Activated T-helper 17 cell treated with anti-CD3 and anti-CD28 coated beads, Interleukin-2, amount 50 U/mL, for 72 hours (primary cell): ENCODE measurements at places on chromosomes 3 and 15. TPM values are rescaled to one million over a fixed set of nuclear protein-coding genes. Genes with fewer than 3 reads are reported as not detected.

GOLGA8K gene
- total RNA-seq: not detected

HIGD2B gene
- total RNA-seq: 0.22 TPM

LTK gene
- 1.9 TPM for total RNA-seq

LRRC31 gene
- not detected for total RNA-seq

NRG4 gene
- total RNA-seq: not detected

HLTF gene
- 28.2 TPM for total RNA-seq

SKOR1 gene
- total RNA-seq: 0.13 TPM

AGBL1 gene
- not detected for total RNA-seq

CLDN16 gene
- total RNA-seq: not detected

CFAP100 gene
- total RNA-seq: not detected

RYR3 gene
- total RNA-seq: not detected

CCDC54 gene
- total RNA-seq: not detected

FAM240A gene
- total RNA-seq: not detected

ATP6V1A gene
- total RNA-seq: 39.6 TPM

EIF1B gene
- 36.8 TPM for total RNA-seq

DNAH12 gene
- not detected for total RNA-seq

TIGIT gene
- total RNA-seq: 21.5 TPM

GRK7 gene
- total RNA-seq: 0.09 TPM

CFAP44 gene
- 11.6 TPM for total RNA-seq

FOXL2 gene
- not detected for total RNA-seq

SLC28A2 gene
- not detected for total RNA-seq

HACD2 gene
- total RNA-seq: 31.3 TPM

COLQ gene
- 6.1 TPM for total RNA-seq

EXD1 gene
- not detected for total RNA-seq

NOX5 gene
- total RNA-seq: not detected

GPR15 gene
- total RNA-seq: 52.1 TPM

BTD gene
- 15.2 TPM for total RNA-seq

TNFSF10 gene
- 33.6 TPM for total RNA-seq

ANKRD34C gene
- not detected for total RNA-seq

VPS39 gene
- total RNA-seq: 73.6 TPM

MAP3K13 gene
- total RNA-seq: 22.2 TPM

GOLGA8O gene
- 1.3 TPM for total RNA-seq

ESYT3 gene
- 0.09 TPM for total RNA-seq

RHOV gene
- 0.45 TPM for total RNA-seq

PTX3 gene
- not detected for total RNA-seq

SCG5 gene
- 3.5 TPM for total RNA-seq

CELF6 gene
- 0.52 TPM for total RNA-seq

OR4M2 gene
- total RNA-seq: not detected

CKMT1A gene
- total RNA-seq: not detected

TIMP4 gene
- total RNA-seq: not detected

GHSR gene
- total RNA-seq: not detected

GOLGA6L7 gene
- total RNA-seq: not detected

ACOX2 gene
- not detected for total RNA-seq

ECE2 gene
- total RNA-seq: not detected

PSTPIP1 gene
- 125 TPM for total RNA-seq

ADGRG7 gene
- not detected for total RNA-seq

GOLGA6B gene
- not detected for total RNA-seq

KBTBD8 gene
- 9.8 TPM for total RNA-seq

GOLGA8T gene
- 0.32 TPM for total RNA-seq

DLL4 gene
- not detected for total RNA-seq

ROBO2 gene
- not detected for total RNA-seq

ZNF385D gene
- total RNA-seq: not detected

MKRN3 gene
- total RNA-seq: 0.80 TPM

ROPN1 gene
- not detected for total RNA-seq

AQR gene
- total RNA-seq: 37.6 TPM

SAXO2 gene
- not detected for total RNA-seq
